ENCODE measurements at places on chromosomes 1 and 21.
A peak's percentile ranks its signal among the peaks of the same experiment; 100 is the strongest.

DNA sequence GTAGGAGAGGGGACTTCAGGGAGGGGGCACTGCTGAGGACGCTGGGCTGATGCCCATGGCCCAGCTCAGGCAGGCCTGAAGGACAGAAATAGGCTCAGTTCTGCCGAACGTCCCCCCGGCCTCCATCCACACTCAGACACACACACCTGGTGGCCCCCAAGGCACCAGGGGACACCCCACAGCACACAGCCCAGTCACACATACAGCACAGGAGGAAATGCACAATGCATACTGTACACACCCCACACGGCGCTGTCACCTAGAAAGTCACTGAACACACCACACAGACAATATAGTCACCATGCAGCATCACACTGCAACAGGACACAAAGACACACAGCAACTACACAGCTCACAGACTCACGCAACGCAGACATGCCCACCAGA is 562 bp downstream of the SYTL1 start:
- DNase-seq: no peak

- DNase-seq: no peak
Observed at GRCh38 chr1:97204468-97204867, 482.9 kb downstream of the PTBP2 start.

DNA sequence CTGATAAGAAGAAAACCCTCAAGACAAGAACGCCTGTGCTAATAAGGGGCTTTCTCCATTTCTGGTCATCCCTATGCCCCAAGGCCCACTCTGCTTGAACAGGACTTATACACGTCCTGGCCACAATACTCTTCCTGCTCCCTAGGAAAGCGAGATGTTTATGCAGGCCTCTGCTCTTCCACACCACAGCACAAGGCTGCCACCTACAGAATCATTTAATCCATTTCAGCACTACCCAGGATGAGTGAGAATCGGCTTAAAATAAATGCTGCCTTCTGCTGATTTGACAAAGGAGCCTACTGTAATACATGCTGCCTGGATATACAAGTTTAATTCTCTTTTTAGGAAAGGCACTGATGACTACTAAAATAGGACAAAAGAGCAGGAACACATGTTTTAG is 29.4 kb downstream of the FRRS1 start:
- peak; percentile 3 for DNase-seq

DNA sequence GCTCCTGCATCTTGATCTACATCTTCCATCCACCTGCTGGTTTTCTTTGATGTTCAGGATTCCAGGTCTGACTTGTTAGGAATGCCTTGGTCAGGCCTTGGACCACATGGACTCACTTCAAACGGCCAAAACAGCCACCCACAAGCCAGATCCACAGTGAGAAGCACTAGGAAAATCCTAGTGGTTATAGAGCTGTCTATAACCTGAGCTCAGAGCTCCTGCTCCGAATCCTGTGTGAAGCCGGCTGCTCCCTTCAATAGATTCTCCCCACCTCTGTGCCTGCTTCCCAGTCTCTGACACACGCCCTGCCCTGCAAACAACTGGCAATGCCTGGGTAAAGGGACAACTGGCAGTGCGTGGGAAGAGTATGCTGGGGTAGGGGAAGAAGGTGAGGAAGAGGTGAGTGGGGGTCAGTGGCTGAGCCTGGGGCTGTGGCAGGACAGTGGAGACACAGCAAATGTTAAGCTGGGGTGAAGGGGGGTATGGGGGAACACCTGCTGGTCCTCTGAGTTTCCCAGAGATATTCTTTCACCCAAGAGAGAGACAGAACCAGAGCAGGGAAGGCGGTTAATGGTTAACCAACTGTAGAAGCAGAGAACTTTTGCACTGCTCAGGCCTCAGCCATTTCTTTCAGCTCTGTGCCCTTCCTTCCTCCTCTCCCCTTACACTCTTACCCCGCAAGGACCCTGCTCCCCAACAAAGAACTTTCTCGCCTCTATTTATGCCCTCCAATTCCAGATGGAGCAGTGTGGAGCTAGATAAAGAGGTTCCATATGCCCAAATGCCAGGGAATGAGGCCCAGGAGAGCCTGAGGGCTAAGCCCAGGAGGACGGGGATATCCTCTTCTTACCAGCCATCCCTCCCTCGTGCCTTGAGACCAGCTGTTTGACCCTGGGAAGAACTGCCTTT is 4.5 kb downstream of the PLXNA2 start:
- no peak for DNase-seq

DNA sequence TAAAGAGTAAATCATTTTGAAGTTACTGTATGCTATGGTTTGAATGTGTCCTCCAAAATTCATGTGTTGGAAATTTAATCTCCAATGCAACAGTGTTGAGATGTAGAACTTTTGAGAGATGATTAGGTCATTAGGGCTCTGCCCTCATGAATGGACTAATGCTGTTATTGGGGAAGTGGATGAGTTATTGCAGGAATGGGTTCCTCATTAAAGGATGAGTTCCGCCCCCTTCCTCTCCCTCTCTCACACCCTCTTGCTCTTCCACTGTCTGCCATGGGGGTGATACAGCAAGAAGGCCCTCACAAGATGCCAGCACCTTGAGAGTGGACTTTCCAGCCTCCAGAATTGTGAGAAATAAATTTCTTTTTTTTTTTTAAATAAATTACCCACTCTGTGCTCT is 97.6 kb downstream of the ATP1A1 start:
- DNase-seq: no peak

- DNase-seq: no peak
Observed at GRCh38 chr1:196181594-196181878, 426.7 kb downstream of the KCNT2 start.

- no peak for DNase-seq
Observed at GRCh38 chr1:111378791-111379190, 48.7 kb downstream of the OVGP1 start.
